ENCODE measurements at places on chromosomes 6 and 20.

- peak; percentile 4 for DNase-seq
Measured at GRCh38 chr20:60882836-60883235, 369.2 kb upstream of the CDH4 start.

- DNase-seq = no peak
Measured at GRCh38 chr20:6623989-6624388, 143.5 kb upstream of the BMP2 start.

DNA sequence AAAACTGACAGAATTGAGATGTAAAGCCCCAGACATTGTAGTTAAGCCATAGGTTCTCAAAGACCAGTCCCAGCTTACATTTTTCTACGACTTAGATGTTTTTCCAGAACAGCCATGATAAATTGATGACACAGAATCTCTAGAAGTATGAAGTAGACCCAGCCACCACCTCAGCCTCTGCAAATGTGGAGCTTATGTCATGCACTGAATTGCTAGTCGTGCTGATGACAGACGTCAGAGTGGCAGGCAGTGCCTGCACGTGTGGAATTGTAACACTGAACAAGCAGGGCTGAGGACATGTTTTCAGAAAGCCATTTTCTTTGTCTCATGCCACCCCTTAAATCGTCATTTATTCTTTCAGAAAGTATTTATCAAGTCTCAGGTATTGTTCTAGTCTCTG lies 72.4 kb upstream of the TMEM181 start:
- peak; percentile 40 for DNase-seq

DNA sequence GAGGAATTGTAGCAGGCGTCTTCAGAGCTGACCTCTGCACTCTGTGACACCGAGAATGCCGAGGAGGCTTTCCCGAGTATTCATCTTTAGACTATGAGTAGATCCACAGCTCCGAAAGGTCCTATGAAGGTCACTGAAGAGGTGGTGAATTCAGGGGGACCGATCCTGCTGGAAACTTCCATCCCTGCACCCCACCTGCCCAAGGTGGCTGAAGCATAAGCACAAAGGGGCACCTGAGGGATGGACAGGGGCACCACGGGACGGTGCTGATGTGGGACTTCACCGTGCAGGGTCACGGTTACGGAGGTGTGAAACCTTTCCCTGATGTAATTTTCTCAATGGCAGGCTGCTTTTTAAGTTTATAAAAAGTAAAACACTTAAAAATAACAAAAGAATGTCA lies 24.4 kb downstream of the DIDO1 start:
- DNase-seq = no peak

GRCh38 chr6:139409026-139409425 lies 34.6 kb upstream of the CITED2 start:
- peak; percentile 90 for DNase-seq

- DNase-seq = peak; percentile 87
Measured at GRCh38 chr6:111263837-111264236, 176.5 kb downstream of the SLC16A10 start.

DNA sequence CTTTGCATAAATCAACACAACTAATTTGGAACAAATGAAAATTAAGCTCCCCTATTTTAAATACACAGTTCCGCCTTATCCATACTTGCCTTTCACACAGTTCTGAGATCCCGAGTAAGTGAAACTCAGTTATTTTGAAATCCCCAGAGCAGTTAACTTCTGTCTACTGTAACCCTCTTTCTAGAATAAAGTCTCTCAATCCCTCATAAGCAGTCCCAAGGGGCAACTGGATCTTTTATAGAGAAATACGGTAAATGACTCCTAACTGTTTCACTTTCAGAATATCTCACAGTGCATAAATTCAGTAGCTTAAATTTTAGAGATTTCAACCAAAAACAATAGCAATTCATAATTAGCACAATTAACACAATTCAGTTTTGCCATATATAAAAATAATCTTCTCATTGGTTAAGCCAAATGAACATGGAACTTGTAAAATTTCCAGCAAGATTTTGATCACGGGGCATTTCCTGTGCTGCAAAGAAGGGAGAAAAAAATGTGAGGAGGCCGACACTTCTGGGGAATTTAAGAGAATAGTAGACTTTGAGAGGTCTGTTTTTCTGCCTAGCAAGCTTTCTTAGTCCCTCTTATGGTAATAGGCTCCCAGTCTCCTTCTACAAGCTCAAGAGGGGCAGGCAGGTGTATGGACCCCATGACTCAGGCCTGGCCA lies 78.3 kb downstream of the KIF6 start:
- DNase-seq = no peak

DNA sequence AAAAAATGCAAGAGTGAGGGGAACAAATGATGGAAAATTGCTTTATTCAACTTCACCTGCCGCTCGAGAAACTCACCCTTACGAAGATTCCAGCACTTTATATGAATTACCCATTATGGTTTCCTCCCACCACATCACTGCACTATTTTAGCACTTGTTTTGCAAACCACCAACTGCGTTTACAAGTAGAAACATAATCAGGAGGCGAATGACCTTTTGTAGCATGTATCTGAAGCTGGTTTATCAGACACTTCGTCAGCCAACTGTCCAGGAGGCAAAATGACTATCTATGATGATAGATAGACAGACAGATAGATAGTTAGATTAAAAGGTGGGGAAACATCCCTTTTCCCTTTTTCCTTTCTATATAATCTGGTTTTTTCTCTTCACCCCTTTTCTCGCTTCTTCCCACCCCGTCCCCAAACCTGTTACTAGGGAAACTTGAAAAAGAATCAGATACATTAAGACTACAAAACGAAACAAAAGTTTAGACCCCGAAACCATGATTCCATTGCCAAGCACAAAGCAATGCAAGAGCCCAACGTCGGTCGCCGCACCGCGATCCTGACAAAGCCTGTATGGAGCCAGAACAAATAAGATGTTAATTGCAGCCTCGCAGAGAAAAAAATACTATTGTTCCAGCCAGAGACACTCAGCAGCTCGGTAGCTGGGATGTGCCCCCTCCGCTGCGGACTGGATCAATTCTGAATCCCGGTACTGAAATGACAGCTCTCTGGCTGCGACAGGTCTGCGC lies 933 bp upstream of the ADGRB3 start:
- DNase-seq = peak; percentile 18

- no peak for DNase-seq
Measured at GRCh38 chr6:13830803-13831202, 16.4 kb upstream of the MCUR1 start.

GRCh38 chr20:25280051-25280573 lies 32.2 kb downstream of the PYGB start:
- no peak for DNase-seq

GRCh38 chr6:150435832-150436231 lies 67.0 kb downstream of the IYD start:
- peak; percentile 83 for DNase-seq

DNA sequence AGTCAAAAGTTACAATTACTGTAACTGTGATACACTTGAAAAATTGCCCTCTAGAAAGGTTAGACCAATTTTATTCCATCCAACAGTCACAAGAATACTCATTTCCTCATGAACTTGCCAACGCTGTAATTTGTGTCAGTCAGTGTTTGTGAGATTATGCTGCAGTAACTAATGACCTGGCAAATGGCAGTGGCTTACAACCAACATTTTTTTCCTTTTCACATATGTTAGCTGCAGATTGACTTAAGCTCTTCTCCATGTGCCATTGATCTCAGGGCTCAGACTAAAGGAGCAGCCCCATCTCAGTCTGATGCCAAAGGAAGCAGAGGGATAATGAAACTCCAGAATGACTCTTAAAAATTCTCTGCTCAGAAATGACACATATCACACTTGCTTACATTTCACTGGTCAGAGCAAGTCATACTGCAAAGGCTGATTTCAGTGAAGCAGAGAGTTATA lies 92.3 kb upstream of the ELOVL5 start:
- DNase-seq = no peak

- peak; percentile 76 for DNase-seq
Measured at GRCh38 chr6:116060572-116061283, at the start of gene FRK. TSS of gene FRK (minus strand) at chr6:116060891. CDS start at chr6:116060311, 580 bp downstream.

- DNase-seq = peak; percentile 89
Measured at GRCh38 chr20:12058216-12058615, 140.5 kb downstream of the BTBD3 start.

- DNase-seq = no peak
Measured at GRCh38 chr6:147467428-147467827, 41.1 kb upstream of the SAMD5 start.

- DNase-seq = peak; percentile 74
Measured at GRCh38 chr20:6993011-6993410, 225.5 kb downstream of the BMP2 start.

GRCh38 chr20:46802722-46803121 lies 91.9 kb upstream of the EYA2 start:
- DNase-seq = no peak

GRCh38 chr20:750801-751200 lies 17.5 kb downstream of the SLC52A3 start:
- no peak for DNase-seq

- peak; percentile 58 for DNase-seq
Measured at GRCh38 chr6:34810936-34811632, 19.2 kb downstream of the BLTP3A start.

Measured in M059J (cell line).